ENCODE measurements at places on chromosomes 7 and 10.

GRCh38 chr7:437329-438251 is 82.1 kb downstream of the PDGFA start:
- no peak for DNase-seq

DNA sequence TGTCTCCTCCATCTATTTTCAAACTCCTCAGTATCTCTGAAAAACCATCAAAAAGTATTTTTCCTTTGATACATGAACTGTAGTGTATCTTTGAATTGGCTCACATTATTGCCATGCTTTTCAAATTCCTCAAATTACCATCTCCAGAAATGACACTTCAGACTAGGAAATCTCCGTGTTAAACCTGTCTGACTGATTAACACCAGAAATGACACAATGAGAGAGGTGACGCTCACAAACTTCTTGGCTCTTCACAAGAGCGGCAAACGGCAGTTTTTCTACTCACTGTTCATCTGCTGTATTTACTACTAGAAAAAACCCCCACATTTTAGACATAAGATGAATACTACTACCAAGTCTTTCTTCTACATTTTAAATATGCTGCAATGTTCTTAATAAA is 56.6 kb downstream of the MKX start:
- no peak for DNase-seq

GRCh38 chr10:58817201-58817846 is 304.7 kb downstream of the BICC1 start:
- no peak for DNase-seq

DNA sequence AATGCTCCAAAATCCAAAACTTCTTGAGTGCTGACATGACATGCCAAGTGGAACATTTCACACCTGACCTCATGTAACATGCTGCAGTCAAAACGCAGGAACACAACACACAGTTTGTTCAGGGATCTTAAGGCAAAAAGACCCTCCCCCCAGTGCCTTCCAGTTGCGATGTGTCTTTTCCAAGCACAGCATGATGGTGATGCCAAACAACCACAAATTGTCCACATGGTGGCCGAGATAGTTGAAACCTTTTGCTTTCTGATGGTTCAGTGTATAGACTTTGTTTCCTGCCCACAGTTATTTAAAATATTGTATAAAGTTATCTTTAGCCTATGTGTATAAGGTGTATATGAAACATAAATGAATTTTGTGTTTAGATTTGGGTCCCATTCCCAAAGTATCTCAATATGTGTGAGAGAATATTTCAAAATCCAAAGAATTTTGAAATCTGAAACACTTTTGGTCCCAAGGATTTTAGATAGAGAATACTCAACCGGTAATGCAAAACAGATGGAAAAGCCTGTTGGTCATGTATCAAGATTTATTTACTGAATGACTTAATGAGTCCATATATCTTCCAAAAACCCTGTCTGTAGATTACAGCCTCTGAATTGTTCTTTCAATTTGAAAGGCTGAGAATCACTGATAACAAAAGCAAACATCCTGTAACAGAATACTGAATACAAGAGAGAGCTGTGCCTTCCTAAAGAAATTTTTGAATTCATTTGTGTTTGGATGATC is 93.4 kb upstream of the OIT3 start:
- DNase-seq, result no peak

DNA sequence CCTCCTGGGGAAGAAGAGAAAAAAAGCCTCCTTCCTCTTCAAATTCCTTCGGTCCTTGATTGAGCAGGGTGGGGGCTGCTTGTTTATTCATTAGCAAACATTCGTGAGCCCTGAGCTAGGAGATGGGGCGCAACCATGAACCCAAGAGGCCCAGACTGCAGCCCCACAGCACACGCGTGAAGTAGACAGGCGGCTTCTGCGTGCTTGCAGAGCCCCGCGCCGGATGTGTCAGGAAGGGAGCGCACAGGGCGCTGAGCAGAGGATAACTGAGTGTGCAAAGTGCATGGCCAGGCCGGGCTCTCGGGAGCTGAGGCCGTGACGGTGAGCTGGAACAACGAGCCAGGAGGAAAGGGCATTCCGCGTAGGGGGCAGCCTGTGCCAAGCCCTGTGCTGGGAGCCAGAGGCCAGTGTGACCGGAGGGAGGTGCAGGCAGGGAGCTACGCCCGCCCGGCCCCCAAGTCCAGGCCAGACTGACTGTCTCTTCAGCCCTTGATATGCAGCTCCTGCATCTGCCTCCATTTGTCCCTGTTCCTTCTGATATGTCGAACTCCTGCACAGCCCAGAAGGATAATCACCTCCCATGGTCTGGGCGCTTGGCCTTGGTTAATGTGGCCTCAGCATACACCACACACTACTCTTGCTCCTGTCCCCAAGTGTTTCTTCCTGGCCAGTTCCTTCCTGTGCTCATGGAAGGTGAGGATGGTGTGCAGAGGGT is 4.6 kb downstream of the FOXL3 start:
- DNase-seq, result no peak

GRCh38 chr10:79084972-79085597 is 16.3 kb downstream of the ZMIZ1 start:
- DNase-seq, result no peak

- no peak for DNase-seq
These were observed 1288.5 kb downstream of the GATA3 start for GRCh38 chr10:9342885-9343570.

DNA sequence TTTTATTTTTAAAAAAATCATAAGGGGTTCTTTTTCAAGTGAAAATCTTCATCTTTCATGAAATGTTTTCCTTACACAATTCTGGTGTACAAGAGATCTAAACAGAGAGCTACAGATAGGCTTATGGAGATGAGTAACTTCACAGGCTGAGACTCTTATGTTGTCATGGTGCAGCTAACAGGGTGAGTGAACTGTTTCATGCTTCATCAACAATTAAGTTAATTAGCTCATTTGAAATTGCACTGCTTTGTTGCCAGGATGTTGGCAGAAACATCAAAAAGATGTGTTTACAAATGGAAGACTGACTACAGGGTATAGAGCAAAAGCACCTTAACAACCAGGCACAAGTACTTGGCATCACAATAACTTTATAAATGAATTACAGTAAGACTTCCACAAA is 230.8 kb downstream of the FOXP2 start:
- no peak for DNase-seq

- no peak for DNase-seq
These were observed 48.3 kb downstream of the TMEM270 start for GRCh38 chr7:73909051-73909941.

- no peak for DNase-seq
These were observed 1.6 kb downstream of the TAC1 start for GRCh38 chr7:97733276-97734161.

- no peak for DNase-seq
These were observed 31.4 kb upstream of the FAM133B start for GRCh38 chr7:92621561-92622023.

DNA sequence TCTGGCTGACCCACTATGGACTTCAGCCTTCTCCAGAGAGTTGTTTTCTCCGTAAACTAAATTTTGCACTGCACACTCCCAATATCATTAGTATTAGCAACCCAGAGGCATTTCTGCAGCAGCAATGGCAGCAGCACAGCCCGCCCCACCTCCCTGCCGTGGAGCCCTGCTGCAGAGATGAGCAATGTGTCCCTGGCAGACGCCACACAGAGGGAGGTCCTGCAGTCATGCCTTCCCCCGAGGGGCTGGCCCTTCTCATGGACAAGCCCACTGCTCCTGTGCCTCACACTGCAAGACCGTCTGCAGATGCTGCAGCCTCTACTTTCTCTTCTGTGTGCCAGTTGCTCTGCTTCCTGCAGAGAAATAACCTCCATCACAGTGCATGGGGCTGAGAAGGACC is 393.4 kb upstream of the MKI67 start:
- no peak for DNase-seq

DNA sequence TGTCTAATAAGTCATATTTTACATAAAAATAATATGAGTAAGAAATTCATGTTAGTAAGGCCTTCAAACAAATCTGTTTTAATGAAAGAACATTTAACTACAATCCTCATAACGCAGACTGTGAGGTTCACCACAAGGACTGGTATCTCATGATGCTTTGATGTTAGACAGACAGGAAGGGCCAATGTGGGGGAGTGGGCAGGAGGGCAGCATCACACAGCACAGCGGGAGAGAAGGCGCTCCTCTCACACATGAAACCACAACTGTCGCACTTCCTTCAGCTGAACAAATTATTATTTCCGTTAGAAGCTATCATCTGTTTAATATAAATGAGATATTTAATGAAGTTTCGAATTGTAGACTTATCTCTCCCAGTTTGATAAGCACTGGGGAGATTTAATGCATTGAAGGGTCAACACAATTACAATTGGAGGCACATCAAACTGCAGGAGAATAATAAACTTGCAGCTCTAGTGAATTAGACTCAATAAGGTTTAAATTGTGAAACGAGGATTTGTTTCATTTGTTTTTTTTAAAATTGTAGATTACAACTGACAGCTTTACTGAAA is 466.1 kb downstream of the PARD3 start:
- no peak for DNase-seq

DNA sequence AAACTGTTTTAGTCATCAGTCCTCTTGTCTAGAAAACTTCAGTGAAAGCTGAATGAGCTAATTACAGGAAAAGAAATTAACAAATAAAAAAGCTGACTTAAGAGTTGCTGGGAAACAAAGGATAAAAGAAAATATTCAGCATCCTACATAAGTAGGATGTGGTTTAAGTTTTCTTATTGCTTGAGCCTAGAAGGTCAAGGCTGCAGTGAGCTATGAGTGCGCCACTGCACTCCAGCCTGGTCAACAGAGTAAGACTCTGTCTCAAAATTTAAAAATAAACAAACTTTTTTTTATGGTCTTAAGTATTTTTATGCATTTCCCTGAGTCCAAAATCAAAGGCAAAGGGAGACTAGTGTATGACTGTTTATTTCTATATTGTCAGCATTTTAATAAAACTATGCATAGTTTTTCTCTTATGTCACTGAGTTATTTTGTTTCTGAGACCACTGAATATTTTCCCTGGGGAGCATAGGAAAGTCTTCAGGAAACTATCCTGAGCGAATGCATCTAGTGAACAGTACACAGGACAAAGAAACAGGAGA is 40.0 kb upstream of the LRRN3 start:
- DNase-seq, result no peak

- peak; percentile 42 for DNase-seq
These were observed 46.0 kb upstream of the CDK1 start for GRCh38 chr10:60732198-60732806.

- DNase-seq, result no peak
These were observed 2.9 kb upstream of the ATP6V0E2 start for GRCh38 chr7:149870701-149871483.

- no peak for DNase-seq
These were observed 7.4 kb upstream of the C10orf67 start for GRCh38 chr10:23351926-23352519.

DNA sequence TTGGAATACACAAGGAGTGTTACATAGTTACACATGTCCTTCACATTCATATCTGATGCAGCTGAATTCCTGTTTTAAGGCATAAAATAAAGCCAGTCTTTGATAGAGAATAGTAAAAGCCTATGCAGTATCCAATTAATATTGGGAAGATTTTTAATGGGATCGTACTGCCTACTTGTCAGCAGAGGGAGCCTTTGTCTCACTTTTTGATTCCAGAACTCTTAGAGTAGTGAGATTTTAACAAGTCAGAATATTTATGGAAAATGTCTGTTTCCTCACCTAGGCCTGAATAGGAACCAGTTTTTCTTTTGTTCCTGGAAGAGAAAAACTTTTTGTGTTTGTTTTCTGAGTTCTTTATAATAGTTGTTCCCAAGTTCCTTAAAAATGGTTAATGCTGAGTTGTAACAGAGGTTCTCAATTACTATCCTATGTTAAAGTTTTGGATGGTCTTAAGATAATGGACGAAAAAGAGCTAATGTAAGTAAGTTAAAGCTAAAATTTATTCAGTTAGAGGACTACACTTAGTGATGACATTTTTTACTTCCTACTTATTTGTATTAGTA is 114.0 kb downstream of the BBS9 start:
- DNase-seq, result no peak

DNA sequence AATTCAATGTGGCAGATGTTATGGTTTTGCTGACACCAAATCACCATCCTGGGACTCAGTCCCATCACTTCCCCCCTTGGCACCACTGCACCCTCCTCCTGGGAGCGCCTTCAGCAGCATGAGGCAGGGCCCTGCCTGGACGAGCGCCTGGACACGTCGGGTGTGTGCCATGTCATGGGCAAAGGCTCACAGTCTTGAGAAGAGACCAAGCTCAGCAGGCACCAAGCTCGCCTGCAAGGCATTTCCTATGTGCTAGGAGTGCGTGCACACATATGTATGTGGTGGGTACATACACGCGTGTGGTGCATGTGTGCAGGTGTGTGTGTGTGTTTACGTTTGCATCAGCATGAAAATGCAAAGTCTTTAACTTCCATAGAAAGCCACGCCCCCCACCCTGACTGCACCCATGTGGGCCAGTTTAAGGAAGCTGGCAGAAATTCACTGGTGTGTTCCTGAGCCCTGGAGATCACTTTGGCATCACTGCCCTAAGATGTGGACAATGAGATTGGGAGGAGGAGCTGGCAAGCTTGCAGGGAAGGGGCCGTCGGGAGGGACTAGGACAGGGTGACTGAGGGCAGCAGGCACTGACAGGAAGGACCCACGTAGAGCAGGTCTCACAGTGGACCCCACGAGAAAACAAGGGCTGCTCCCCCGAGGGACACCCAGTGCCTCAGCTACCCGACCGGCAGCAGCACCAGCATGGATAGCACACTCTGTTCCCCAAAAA is 169.9 kb upstream of the PPP2R2D start:
- DNase-seq, result no peak

- DNase-seq, result no peak
These were observed 39.5 kb downstream of the AGK start for GRCh38 chr7:141590666-141591065.

- DNase-seq, result no peak
These were observed 32.3 kb downstream of the CHAT start for GRCh38 chr10:49645871-49646870.

- no peak for DNase-seq
These were observed 61.2 kb upstream of the VIPR2 start for GRCh38 chr7:159205833-159206232.

- no peak for DNase-seq
These were observed 131.6 kb upstream of the EFCAB10 start for GRCh38 chr7:105712877-105713276.

GRCh38 chr10:98396096-98397063 is 18.6 kb downstream of the PYROXD2 start:
- DNase-seq, result no peak

GRCh38 chr10:4947039-4947634 is 16.1 kb upstream of the AKR1C1 start:
- no peak for DNase-seq

DNA sequence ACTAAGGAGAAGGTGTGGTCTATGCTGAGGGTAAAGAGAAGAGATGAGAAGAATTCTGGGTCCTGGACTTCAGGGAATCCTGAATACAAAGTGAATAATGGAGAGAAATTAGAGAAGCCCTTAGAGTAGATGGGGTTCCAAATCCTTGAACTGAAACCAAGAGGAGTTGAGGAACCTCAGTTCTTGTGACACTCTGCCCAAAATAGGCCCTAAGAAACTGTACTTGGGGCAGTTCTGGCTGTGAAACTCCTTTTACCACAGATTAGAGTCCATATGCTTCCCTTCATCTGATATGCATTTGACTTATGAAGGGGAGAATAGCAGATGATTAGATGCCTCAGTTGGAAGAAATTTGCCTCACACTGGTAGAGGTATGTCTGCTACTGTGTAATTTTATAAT is 19.0 kb downstream of the TES start:
- no peak for DNase-seq

GRCh38 chr7:135978624-135979023 is 1.5 kb upstream of the MTPN start:
- DNase-seq, result no peak
